Esophagus squamous epithelium (tissue), 5 donors: ENCODE measurements at places on chromosomes 16 and 17.

- no peak for DNase-seq
Measured at GRCh38 chr17:3657874-3658783, 10.2 kb downstream of the TAX1BP3 start.

DNA sequence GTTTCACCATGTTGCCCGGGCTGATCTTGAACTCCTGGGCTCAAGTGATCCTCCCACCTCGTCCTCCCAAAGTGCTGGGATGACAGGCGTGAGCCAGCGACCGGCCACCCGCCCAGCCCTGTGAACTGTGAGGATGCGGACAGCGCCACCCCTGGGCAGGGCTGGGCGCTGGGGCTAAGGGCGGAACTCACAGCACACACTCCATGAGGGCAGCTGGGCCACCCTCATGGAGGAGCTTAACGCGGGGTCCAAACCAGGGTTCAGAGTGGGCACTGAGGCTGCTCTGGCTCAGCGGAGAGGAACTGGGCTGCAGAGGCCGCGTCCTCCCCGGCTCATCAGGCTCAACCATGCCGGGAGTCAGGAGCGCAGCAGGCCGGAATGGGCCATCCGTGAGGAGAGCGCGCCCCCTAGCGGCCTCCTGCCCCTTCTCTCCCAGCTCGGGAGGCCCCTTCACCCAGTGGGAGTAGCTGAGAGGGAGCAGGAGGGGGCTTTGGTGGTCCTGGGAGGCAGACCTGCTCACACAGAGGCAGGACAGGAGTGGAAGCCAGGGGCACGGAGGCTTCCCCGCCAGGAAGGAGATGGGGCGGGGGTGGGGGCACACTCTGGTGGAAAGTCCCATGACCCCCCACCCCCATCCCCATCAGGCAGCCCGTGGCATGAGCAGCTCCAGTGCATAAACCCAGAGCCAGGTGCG, 13.8 kb downstream of the CORO7 start:
- no peak for DNase-seq

DNA sequence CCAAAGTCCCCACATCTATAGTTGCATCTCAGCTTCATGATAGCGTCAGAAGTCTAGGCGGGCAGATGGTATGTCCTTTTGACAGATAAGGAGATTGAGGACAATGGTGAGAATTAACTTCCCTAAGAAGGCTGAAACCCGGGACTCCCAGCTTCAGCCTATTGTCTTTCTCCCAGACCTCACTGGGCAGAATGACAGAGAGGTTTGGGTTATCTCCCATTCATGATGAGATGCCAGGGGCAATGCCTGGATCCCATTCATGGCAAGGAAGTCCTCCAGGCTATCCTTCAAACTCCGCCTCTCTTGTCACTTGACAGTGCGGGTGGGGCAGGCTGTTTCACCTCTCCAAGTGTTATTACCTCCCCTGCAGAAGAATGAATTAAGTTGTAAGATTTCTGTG, 100.3 kb downstream of the IRX5 start:
- no peak for DNase-seq

DNA sequence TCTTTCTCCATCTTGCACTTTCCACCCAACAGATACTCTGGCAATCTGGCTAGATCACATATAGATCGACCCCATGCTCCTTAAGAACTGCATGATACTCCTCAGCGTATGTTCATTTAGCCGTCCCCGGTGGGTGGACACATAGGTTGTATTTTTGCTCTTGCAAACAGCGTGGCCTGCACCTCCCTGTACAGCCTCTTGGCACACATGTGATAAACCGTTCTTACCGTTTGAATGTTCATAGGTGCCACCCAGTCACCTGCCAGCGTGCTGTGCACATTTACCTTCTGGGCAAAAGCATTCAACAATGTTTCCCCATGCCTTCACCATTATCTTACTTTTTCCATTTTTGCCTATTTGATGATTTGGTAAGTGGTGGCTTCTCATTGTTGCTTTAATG, 6.2 kb downstream of the TNP2 start:
- no peak for DNase-seq

GRCh38 chr16:49529411-49530045, 155.9 kb downstream of the C16orf78 start:
- DNase-seq, result no peak

DNA sequence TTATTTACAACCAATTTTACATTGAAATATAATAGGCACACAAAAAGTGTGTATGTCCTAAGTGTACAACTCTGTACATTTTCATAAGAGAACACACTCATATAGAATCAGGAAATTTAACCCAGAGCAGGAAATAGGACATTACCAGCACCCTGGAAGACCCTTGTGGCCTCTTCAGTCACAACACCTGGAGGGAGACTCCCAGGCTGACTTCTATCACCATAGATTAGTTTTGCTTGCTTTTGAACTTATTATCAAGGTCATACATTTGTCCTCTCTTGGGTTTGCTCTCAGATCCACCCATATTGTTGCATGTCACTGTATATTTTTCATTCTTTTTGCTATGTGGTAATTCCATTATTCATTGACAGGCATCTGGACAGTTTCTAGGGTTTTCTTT, 5.8 kb downstream of the RIPOR1 start:
- no peak for DNase-seq

DNA sequence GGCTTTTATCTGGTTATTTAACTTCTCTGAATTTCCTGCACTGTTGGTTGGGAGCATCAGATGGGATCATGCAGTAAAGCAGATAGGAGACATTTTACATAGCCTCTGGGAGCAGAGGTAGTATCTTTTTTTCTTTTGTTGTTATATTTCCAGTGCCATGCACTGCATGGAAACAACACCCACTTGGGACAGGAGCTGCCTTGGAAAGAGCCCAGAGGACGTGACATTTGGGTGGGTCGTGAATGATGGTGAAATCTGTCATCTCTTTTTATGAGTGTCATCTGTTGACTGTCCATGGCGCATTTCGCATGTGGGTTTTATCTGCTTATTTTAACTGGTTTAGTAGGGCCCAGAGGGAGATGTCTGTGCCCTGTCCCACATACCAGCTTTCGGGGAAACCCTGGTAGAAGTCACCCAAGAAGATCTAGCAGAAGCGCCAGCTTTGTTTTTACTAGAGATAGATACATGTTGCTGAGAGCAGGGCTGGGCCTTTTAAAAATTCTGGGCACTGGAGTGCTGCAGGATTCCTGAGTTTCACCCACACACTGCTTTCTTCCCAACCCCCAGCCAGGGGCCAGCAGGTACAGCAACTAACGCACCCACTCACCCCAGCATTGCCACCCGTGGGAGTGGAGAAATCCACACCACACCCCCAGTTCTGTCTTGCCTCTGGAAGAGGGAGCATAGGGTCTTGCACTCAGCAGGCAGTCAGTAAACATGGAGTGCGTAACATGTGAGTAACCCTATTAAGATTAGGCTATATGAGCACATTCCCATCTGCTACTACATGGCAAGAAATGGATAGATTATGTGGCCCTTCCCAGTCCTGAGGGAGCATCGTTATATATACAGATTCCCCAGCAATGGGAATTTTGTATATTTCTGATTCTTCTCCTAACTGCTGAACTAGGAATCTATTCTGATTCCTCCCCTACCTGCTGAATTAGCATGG, 8.4 kb upstream of the TERF2 start:
- no peak for DNase-seq

GRCh38 chr17:6677158-6677831, 25.7 kb downstream of the C17orf100 start:
- DNase-seq, result no peak

DNA sequence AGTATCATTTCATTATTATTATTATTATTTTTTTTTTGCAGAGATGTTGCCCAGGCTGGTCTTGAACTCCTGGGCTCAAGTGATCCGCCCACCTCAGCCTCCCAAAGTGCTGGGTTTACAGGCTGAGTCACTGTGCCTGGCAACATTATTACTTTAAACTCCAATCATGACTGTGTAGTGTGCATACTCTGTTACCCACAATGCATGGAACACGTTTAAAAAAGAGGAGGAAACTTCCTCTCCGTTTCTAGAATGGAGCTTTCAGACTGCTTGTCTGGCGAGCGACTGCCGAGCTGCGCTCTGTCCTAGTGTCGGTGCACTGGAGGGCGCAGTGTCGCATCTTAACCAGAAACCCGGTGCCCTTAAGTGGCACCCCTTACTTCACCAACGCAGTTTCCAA, 22.1 kb upstream of the FASN start:
- no peak for DNase-seq

GRCh38 chr16:68331879-68332410, 21.1 kb downstream of the PRMT7 start:
- DNase-seq, result no peak

DNA sequence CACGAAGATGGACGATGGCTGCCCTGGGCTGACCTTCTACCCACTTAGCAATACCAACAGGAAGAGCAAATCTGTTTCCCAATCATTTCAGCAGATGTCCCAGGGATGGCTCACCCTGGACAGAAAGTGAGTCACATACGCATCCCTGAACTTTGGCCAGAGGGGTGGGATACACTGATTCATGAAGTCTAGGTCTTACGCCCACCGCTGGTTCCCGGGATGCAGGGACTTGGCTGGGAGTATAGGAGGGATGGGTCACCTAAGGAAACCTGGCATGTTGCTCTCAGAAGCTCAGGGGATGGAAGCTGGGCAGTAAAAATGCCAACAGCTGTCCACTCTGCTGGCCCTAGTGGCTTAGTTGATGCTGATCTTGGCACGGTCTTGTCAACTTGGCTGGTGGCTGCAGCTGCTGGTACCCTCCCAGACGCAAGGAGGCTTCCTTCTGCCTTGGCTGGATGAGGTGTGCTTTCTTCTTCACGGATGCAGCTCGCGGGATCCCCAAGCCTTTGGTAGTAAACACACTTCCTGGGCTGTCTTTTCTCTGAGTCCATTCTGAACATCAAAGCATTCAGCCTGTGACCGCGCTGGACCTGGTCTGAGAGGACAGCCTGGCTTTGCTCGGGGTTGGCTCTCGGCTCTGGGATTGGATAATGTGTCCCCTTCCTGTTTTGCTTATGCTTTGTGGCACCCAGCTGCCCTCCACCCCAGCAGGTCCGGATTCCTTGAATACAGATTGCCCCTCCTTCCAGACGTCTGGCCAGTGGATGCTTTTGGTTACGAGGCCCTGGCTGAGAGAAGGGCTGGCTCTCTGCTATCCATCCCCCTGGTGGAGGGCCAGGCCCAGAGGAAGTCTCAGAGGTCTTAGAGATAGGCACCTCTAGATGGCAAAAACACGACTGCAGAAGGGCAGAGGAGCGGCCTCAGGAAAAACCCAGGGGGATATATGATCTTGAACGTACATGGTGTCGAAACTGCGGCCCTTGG, 71.5 kb downstream of the RAP1GAP2 start:
- DNase-seq, result no peak

DNA sequence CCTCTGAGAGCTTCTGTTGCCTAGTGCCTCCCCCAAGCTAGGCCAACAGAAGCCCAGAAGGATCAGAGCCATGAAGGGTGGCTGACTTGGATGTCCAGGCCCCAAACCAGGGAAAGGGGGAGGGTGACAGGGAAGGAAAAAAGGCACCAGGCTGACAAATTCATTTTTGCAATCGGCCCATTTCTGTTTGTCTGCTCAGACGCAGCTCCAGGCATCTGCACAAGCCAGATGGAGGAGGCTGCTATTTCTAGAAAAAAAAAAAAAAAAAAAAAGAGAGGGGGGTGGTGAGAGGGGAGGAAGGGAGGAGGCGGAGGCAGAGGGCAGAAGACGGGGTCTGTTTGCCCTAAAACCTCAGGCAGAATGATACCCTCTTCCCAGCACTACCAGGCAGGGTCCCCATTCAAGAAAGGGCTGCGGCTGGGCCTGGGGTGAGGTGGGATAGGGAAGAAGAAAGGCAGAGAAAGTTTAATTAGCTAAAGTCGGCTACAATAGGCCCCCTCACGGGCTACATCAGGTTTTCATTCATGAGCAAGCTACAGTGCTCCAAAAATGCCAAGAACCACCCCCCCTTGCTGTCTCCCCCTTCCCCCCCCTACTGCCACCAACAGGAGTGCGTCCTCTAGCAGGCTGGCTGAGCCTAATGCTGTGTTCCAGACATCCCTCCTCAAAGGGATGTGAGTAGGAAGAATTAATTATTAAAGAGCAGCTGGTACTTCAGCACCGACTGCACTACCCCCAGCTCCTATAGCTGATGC, 2.4 kb downstream of the HDAC5 start:
- DNase-seq, result no peak

- no peak for DNase-seq
Measured at GRCh38 chr17:11719856-11720255, 121.6 kb downstream of the DNAH9 start.

DNA sequence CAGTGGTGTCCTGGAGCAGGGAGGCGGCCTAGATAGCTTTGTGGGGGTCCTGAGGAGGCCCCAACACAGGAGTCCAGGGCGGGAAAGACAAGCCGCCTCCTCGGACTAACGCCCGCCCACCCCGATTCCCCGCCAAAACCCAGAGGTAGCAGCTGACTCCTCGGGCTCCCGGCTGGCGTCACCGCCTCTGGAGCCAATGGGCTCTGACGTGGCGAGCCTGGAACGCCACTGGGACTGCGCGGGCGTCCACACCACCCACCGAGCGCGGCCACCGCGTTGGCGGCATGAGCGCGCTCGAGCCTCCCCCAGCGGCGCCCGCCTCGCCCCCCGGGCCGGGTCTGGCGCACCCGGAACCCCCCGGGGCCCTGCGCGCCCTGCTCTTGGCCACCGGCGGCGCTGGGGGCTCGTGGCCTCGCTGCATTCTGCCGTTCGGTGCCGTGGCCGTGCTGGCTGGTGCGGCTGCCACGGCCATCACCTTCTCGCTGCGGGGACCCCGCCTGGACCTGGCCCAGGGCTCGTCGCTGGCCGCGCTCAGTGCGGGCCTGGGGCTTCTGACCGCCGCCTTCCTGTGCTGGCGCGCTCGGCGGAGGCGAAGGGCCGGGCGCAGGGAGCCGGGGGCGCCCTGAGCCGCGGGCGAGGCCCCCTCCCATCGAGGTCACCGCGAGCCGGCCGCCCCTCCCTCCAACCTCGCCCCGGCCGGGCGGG, 3.4 kb upstream of the NTN3 start:
- no peak for DNase-seq

DNA sequence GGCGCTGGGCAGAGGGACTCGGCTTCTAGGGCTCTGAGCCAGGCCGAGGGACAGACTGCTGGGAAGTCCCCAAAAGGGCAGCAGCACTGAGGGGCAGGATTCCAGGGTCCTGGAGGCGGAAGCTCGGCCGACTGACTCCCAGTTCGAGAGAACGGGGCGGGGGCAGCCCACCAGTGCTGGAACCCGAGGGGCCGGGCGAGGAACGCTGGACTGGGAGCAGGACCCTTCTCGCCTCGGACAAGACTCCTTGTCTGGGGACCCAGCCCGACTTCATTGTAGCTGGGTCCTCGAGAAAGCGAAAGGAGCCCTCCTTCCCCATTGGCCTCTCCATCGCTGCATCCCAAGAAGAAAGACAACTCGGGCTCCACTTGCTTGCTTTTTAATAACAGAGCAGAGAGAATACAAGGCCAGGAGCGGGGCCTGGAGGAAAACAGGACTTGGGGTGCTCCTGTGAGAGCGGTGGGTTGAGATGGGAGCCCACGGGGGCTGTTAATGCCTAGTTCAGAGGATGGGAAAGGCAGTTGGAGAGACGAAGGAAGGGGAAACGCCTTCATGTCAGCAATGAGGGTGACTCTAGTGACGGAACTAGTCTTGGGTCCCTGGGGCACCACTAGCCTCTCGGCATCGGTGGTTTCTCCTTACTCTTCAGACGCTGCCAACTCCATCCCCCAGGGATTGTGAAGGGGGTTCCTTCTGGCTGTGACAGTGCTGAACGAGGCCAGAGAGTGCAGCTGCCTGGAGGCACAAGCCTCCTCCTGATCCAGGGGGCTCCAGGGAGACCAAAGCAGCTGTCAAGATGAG, 492 bp upstream of the CAMTA2 start:
- DNase-seq, result no peak

- no peak for DNase-seq
Measured at GRCh38 chr16:83926726-83927397, 26.2 kb upstream of the OSGIN1 start.

- no peak for DNase-seq
Measured at GRCh38 chr16:90084215-90084950, 7.3 kb upstream of the PRDM7 start.

- no peak for DNase-seq
Measured at GRCh38 chr16:89909777-89910716, 8.6 kb upstream of the MC1R start.
